ENCODE measurements at places on chromosomes 1 and 21. TPM values are rescaled to one million over a fixed set of nuclear protein-coding genes. Genes with fewer than 3 reads are reported as not detected.

- no peaks in the 10 kb centered on the region for H3K4me1 ChIP-seq
- no peak overlapping the region for H3K27ac ChIP-seq
- no peak overlapping the region for H3K4me3 ChIP-seq
- DNase-seq: no peak
- no peaks in the 10 kb centered on the region for H3K27me3 ChIP-seq
- H3K36me3 ChIP-seq: no peaks in the 10 kb centered on the region
Measured at GRCh38 chr21:25400427-25400826, 206.9 kb downstream of the MRPL39 start.

Gene PAPPA2
- 1.1 TPM for total RNA-seq

Gene ACTN2
- total RNA-seq: 52.9 TPM

GRCh38 chr1:81499487-81499886 is 301.2 kb upstream of the ADGRL2 start:
- H3K36me3 ChIP-seq: no peaks in the 10 kb centered on the region
- no peaks in the 10 kb centered on the region for H3K27me3 ChIP-seq
- no peak for DNase-seq
- H3K4me3 ChIP-seq: no peak overlapping the region
- H3K4me1 ChIP-seq: peaks cover 6% of the 10 kb centered on the region

GRCh38 chr1:191034132-191034531 is 556.5 kb upstream of the BRINP3 start:
- no peaks in the 10 kb centered on the region for H3K27me3 ChIP-seq
- no peak overlapping the region for H3K4me3 ChIP-seq
- H3K4me1 ChIP-seq: no peaks in the 10 kb centered on the region
- no peak for DNase-seq

All from thoracic aorta (tissue), 2 donors.